ENCODE measurements at places on chromosomes 2 and 18. TPM values are rescaled to one million over a fixed set of nuclear protein-coding genes. Genes with fewer than 3 reads are reported as not detected.
A peak's percentile ranks its signal among the peaks of the same experiment; 100 is the strongest.

GRCh38 chr2:239866778-239867177 lies 158.4 kb downstream of the NDUFA10 start:
- no peak for DNase-seq

GRCh38 chr2:48343571-48344440 lies 186.1 kb upstream of the STON1 start:
- DNase-seq: no peak

DNA sequence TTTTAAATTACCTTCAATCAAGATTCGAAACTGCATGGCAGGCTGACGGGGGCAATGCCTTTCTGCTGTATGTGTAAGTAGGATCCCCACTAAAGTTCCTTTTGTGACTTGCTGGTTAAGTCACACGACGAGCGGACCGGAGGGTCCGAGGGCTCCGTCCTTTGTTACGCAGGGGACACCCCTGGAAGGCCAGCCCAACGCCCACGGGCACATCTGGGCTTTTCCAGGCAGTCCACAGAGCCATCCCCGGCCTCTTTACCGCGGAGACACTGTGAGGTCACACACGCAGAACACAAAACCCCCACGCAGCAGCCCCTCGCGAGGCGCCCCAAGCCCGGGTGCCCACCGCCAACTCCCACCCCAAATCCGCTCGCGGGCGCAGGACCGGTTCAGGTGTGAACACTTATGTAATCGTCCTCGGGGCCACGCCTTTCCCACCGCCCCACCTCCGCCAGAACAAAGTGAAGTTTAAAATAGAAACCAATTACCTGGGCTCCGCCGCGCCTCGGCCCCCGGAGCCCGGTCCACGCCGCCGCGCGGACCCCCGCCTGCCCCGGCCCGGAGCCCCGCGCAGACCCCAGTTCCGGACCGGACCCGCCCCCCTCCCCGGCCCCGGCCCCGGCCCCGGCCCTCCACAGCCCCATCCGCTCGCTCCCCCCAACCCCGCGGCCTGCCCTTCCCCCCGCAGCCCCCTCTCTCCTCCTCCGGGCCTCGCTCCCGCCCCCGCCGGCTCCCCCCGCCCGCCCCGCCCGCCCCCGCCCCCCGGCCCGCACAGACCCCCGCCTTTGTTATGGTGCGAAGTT lies 4.2 kb downstream of the ZNF516 start:
- no peak for DNase-seq

GRCh38 chr2:86249579-86250391 lies 50.5 kb downstream of the MRPL35 start:
- DNase-seq: peak; percentile 47

DNA sequence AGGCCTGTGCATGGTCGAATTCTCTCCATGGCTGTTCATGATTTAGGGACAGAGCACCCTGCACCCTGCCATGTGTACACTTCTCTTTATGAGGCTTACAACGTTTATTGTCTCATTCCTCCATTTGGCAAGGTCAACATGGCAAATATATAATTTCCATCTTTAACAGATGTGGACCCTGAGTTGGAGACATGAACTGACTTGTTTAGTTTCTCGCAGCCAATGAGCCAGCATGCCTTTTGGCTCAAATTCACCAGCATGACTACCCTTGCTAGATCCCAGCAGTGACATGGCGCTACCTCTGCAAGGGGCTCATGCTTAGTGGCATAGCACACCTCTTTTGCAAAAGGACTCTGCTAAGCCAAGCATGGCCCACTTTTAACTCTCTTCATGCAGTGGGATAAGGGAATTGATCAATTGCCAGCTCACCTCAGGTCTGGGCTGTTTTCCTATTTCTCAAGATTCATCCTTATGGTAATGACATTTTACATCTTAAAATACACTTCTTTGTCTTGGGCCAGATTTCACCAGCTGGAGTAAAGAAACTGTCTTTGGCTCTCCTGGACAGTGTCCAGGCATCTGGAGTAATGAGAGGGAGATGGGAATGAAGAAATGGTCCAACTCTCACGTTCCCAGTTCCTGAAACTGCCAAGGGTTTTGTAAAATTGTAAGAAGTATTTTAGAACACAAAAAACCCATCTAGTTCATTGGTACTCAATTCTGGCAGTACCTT lies 159.5 kb downstream of the SETBP1 start:
- no peak for DNase-seq

DNA sequence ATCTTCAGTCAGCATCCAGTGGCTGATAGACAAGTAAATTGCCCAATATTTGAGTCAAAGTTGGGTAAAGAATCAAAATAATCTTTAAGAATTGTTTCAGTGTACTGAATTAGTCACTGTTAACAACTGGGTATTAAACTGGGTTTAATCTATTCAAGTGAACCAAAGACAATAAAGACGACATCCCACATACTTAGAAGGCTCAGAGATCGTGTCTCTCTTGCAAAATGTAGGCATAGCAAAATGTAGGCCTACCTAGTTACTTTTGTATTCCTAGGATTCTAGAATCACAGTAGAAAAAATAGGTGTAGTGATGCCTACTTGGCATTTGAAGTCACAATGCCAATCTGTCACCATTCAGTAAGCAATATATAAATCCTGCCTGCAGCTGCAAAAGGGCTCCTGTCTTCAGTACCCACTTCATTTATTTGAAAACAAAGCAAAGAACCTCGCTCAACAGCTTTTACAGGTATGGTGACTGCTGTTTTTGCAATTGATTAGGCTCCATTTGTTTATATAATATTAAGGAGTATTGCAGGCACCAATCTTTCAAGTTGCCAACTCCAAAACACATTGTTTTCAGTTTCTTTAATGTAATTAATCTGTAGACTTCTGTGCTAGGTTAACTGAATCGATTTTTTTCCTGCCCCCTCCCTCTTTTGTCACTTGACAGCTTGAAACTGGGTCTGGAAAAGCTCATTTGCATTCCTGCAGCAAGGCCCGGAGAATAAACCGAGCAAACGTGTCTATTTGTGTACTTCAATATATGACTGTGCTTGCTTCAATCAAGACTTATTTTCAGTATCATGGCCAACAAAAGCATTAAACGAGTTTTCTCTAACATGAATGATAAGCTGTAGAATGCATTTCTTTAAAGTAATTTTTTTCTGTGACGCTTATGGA lies 1074.9 kb downstream of the TDRD15 start:
- no peak for DNase-seq

- no peak for DNase-seq
Measured at GRCh38 chr2:114122930-114123329, 233.0 kb downstream of the ACTR3 start.

GRCh38 chr2:159639071-159639470 lies 22.7 kb upstream of the BAZ2B start:
- DNase-seq: no peak

DNA sequence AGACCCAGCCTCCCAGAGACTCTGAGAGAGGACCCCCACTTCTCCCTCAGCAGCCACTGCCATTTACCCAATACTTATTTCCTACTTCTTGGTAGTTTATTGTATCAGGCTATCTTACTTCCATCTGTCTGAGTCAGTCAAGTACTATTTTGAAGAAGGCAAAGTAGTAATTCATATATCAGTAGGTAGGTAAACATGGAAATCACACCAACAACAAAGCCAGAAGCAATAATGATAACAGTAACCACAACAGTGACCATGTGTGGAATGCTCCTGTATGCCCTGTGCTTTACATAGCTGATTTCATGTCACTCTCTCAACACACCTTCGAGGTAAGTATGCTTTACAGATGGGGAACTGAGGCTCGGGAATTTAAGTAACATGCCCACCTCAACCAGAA lies 173.0 kb downstream of the BCL11A start:
- no peak for DNase-seq

DNA sequence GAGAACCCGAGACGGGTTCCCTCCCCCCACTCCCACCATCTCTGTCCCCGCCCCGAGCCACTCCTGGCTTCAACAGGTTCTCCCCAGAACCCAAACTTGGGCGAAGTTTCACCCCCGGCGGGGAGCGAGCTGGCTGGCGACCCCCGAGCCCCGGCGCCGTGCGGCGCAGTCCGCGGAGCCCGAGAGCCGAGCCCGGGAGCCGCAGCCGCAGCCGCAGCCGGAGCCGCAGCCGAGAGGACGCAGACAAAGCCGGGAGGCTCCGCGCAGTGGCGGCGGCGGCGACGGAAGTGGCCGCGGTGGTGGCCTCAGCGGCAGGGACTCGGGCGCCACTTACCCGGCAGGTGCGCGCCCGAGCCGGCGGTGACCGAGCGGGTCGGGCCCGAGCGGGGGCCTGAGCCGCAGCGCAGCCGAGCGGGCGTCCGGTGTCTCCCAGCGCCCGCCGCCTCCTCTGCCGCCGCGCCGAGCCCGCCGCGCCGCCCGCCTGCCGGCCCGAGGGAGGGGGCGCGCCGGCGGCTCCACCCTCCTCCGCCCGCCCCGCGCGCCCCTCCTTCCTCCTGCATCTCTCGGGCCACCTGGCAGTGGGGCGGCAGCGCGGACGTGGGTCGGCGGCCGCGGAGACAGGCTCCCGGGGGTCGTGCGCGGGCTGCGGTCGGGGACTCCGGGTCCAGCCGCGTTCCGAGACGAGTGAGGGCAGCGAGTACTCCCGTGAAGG lies at the start of gene ECEL1:
TSS of gene ECEL1 (minus strand) at position 450 of the 712 bp plus-strand sequence. CDS start 1,181 bp downstream, outside the sequence.
- DNase-seq: no peak

DNA sequence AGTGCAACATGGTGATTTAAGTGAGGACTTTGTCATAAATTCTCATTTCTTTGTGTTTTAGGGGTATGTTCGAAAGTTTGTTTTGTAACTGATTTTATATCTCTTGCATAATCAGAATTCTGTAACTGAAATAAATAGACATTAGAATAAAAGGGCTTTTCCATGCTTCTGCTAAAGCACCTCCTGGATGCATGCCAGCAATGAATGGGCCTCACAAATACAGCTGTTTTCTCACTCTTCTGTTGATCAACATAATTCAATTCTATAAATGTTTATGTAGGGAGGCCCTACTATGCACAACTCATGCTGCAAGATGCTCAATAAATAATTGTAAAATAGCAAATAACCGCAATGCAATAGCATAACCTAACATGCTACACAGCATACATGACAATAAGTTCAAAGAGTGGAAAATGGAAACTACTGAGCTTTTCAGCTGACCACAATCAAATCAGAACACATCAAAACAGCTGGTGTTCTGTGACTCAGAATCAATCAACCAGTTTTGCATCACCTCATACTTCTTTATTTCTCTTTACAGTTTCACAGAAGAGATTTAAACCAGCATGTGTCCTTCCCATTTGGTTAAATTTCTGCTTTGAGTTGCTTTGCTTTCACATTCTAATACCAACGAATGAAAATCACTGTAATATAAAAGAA lies 11.0 kb downstream of the CDH7 start:
- DNase-seq: no peak

The EML4 gene
- total RNA-seq: 19.5 TPM

The SLC4A5 gene
- total RNA-seq: not detected

The C2orf78 gene
- not detected for total RNA-seq
